ENCODE measurements at places on chromosomes 5 and 9.

DNA sequence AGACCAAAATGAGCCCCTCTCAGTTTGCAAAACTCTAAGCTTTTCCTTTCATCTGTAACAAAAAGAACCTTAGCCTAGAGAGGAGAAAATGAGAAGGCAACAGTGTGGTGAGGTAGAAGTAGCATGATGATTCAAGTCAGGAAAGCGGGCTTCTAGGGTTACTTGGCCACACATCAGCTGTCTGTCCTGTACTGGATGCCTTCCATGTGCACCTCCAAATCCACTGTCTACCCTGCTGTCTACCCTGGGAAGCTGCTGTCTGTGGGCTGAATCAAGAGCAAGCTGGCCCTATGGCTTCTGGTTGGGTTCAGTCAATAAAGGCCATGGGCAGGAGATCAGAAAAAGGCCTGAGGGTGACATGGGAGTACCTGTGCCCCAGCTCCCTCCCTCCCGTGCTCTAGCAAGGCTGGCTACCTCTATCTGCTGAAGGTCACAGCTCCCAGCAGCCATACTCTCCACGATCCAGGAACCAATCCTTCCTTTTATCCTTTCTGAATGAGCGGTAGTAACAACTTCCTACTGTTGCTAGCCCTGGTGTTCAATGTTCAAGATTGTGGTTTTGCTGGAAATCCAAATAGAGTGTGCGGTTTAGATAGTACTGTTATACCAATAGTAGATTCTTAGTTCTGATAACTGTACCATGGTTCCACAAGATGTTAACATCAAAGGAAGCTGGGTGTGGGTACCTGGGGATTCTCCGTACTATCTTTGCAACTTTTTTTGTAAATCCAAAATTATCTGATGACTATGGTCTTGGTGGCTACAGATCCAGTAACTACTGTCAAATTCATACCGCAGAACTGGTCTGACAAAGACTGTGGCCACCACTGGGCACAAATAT is 191.0 kb downstream of the ESM1 start:
- no peak for DNase-seq

DNA sequence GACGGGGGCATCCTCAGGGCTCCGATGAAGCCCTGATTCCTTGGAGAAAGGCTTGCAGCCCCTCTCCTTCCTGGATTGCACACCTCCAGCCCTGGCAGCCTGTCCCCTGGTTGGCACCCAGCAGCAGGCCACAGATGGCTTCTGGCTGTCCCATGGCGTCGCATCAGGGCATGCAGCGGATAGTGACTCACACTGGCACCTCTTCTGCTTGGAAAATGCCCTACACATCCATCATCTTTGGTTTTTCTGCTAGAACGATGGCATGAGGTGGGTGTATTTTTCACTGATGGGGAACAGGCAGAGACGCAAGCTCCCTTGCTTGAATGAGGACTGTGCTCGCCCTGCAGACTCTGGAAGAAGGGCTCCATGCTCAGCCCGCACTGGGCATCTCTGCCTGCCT is 23.2 kb upstream of the IER5L start:
- no peak for DNase-seq

GRCh38 chr9:124983698-124984097 is 42.8 kb upstream of the GOLGA1 start:
- no peak for DNase-seq

- DNase-seq: no peak
These were observed 8.3 kb downstream of the RGS14 start for GRCh38 chr5:177365845-177366527.

GRCh38 chr5:95734906-95735305 is 3.8 kb downstream of the RHOBTB3 start:
- no peak for DNase-seq

- peak; percentile 29 for DNase-seq
These were observed 269.1 kb downstream of the FANCC start for GRCh38 chr9:95048225-95049087.

DNA sequence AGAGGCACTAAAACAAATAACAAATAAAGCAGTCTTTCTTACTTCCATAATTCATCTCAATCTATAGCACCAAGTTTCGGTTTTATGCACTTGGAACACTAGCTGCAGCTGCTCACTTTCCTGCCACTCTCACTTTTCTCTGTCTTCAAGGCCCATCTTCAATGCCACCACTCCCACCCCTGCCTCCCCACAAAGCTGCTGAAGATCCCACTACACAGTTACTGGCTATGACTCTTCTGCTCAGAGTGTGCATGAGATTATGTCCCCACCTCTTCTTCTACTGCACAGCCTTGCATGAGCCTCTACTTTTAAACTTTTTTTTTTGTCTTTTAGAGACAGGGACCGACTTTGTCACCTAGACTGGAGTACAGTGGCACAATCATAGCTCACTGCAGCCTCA is 77.4 kb downstream of the SAXO1 start:
- no peak for DNase-seq

- no peak for DNase-seq
These were observed 30.2 kb downstream of the SLC6A3 start for GRCh38 chr5:1415059-1415425.

DNA sequence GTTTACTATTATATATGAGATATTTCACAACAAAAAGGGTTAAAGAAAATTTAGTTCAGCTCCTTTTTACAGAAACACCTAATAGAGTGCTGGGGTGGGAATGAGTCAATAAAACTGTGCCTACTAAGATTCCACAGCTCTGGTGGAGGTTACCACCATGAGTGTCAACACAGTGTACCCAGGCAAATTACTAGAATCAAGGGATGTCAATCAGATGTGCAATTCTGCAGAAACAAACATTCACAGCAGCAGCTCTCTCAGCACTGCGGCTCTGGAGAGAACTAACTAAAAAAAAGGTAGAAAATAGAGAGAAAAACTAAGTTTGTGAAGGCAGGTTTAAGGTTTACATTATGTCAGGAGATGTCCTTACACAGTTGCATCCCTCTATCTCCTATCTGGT is 1313.0 kb downstream of the MAT2B start:
- DNase-seq: no peak

DNA sequence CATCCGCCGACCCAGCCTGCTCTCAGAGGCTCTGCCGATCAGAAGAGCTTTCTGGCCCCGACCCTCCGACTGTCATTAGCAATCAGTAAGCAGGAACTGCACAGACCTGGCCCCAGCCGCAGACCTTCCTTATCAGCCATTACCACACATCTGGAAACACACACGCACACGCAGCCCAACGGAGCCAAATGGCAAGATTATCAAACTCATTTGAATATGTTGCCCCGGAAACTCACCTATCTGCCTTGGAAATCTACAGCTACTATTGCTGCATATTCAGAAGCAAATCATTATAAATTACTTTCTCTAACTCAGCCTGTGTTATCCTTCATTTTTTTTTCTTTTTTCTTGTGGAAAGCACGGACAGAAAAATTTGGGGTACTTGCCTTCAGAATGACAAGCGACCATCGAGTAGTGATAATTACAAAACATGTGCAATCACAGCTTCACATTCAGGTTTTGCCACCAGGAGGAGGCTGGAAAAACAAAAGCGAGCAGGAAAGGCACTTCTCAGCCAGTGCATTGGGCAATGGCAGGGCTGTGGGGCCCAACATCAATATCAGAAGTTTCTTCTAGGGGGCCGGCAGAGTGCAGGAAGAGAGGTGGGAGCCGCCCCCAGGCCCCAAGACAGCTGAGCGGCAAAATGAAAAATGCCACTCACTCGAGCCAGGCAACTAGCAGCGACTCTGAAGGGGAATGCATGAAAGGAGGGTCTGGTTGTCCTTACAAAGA is 122.3 kb downstream of the VAV2 start:
- no peak for DNase-seq

GRCh38 chr9:16103620-16104397 is 551.0 kb downstream of the CCDC171 start:
- DNase-seq: no peak

DNA sequence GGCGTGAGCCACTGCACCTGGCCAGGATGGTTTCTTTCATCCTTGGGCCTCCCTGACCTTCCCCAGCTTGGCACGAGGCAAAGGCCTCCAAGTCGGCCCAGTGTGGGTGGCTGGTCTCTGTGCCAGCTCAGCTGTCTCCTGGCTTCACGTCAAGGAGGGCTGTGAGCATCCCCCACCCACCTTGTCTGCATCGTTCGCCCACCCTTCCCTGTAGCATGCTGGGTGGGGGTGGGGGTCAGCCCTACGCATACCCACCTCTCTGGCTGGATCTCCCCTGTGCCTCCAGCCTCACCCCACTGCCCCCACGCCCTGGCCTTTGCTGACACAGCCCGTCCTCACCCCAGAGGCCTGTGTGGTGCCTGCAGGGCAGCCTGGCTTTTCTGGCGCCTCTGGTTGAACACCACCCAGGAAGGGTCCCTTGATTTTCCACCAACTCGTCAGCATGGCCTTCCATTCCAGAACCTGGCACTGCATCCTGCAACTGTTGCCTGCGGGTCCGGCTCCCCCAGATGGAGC is 8.8 kb upstream of the WDR5 start:
- DNase-seq: no peak

- DNase-seq: peak; percentile 17
These were observed 258.1 kb upstream of the NFIL3 start for GRCh38 chr9:91681461-91682305.

GRCh38 chr5:138752341-138752950 is 779 bp upstream of the CTNNA1 start:
- no peak for DNase-seq

DNA sequence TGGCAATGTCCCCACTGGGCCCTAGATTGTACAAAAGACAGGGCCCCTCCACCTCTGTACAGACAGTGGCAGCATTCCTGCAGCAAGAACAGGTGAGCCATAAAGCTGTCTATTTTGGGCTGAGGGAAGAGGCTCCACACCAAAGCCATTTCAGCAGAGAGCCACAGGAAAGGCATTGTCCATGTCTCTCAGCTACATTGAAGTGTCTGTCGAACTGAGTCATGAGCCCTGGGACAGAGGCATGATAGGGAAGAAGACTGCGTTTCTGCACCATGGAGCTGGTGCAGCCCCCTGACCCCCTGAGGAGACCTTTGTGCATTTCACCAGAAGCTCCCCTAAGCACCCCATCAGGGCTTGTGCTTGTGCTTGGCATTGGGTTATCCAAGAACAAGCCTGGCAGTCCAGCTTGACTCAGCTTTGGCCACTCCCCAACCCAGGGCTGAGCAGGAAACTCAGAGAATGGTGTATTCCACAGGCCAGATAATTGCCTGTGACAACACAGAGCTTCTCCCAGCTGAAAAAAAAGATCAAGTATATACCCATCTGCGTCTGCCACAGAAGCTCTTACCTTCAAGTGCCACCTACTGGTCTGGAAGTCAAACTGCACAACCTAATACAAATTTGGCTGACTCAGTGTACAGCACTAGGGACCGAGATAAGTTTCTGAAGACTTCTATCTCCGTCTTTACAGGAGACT is 5.9 kb upstream of the FRMD3 start:
- no peak for DNase-seq

GRCh38 chr5:68460147-68460798 is 244.7 kb downstream of the PIK3R1 start:
- no peak for DNase-seq

DNA sequence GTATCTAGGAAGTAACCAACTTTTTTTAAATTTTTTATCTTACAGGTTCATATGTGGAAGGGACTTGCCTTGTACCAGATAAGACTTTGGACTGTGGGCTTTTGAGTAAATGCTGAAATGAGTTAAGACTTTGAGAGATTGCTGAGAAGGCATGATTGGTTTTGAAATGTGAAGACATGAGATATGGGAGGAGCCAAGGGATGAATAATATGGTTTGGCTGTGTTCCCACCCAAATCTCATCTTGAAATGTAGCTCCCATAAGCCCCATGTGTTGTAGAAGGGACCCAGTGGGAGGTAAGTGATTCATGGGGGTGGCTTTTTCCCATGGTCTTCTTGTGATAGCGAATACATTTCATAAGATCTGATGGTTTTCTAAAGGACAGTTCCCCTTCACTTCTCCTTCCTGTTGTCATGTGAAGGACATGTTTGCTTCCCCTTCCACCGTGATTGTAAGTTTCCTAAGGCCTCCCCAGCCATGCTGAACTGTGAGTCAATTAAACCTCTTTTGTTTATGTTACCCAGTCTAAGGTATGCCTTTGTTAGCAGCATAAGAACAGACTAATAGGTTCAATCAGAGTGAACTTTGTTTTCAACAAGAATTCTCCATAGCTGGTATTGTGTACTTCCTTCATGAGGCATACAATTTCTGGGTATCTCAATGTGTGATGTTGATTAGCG is 535.6 kb upstream of the MEF2C start:
- DNase-seq: no peak

DNA sequence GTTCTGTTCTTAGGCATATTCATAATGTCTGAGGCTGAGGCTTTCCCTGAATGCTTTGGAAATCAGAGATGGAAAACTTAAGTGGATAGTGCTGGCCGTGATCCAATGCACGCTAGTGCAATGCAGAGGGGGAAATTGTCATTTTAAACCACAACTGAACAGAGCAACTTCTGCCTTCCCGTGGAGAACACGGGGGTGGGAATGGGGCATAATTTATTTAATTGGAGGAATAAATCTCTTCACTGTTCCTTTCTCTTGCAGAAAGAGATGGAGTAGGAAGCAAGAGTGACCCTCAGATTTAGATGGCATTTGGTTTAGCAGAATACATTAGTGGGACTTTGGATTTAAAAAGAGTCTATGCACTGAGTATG is 22.9 kb upstream of the NREP start:
- no peak for DNase-seq

- DNase-seq: no peak
These were observed 2.4 kb downstream of the NOL6 start for GRCh38 chr9:33471361-33471760.

DNA sequence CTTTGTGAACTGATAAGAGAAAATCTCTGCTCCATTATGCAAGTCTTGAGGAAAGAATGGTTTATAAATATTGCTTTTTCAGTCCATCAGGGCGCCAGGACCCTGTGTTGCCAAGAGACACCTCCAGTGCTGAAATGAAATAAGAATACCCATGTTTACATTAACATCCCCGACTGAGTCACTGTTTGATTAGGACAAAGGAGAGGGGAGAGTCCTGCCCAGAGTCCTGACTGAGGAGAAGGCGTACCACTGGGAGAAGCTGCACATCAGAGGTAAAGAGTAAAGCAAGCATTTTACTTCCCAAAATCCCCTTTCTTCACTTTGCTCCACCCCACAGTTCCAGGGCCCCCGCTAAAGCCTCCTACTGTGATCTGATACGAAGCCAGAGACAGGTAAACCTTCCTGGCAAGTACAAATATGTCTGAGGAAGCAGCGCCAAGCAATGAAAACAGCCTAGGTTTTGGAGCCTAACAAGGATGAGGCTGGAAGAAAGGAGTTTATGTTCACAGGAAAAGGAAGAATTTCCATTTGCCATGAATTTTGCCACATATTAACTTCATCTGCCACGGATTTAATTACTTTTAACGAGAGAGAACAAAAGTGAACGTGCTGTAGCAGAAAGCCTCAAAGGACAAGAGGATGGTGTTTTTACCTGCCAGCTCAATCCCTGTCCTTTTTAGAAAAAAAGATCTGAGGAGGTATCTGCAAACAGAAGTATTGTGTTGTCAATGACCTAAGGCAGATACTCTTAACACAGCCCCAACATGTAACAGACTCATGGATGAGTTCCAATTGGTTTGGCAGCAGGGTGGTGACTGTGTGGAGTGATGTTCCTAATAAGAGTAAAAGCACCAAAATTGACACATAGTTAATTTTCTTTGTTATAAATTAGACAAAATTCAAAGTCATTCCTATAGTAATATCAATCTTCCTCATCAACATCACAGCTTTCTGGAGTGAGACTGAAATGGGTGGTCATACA is 209.4 kb upstream of the TLE4 start:
- DNase-seq: no peak

All from stimulated activated CD8-positive, alpha-beta memory T cell treated with anti-CD3 and anti-CD28 coated beads, Interleukin-4, amount 100 ng/mL, for 4 hours (primary cell).